Activated T-helper 1 cell treated with anti-CD3 and anti-CD28 coated beads, Interleukin-12 subunit alpha, Interleukin-12 subunit beta, Interleukin-2, Interleukin-4 antibody, amounts not matched to agents 30 ng/mL and 10 ng/mL and 1 ng/mL, durations not matched to agents 14 hours and 24 hours and 36 hours (primary cell): ENCODE measurements at places on chromosomes 6 and 20. TPM values are rescaled to one million over a fixed set of nuclear protein-coding genes. Genes with fewer than 3 reads are reported as not detected.

LYRM2 gene
- 32.8 and 34.7 TPM in 2 replicates for total RNA-seq

PNPLA1 gene
- not detected in 2 replicates for total RNA-seq

- DNase-seq: no peak
Observed at GRCh38 chr6:16690608-16691142, 70.6 kb downstream of the ATXN1 start.

GRCh38 chr6:30555816-30556065 is 548 bp downstream of the GNL1 start:
- no peak for DNase-seq

DNA sequence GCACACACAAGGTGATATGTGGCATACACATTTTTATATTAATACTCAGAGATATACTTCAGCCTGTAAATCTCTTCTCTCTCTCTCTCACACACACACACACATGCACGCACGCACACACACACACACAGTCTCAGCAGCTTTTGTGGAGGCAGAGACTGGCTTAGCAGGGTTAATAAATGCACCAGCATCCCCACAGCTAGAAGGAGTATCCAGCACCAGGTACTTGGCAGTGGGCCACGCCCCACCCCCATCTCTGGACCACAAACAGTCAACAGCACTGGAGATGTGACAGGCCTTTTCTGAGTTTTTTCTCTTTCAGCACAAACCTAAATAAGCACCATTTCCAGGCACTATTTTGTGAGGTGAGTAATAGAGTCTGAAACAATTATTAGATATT is 47.3 kb upstream of the LRFN2 start:
- no peak for DNase-seq

- no peak for DNase-seq
Observed at GRCh38 chr20:9829835-9830234, 9.0 kb downstream of the PAK5 start.

GRCh38 chr20:22940350-22940749 is 94.8 kb upstream of the SSTR4 start:
- DNase-seq: no peak

DNA sequence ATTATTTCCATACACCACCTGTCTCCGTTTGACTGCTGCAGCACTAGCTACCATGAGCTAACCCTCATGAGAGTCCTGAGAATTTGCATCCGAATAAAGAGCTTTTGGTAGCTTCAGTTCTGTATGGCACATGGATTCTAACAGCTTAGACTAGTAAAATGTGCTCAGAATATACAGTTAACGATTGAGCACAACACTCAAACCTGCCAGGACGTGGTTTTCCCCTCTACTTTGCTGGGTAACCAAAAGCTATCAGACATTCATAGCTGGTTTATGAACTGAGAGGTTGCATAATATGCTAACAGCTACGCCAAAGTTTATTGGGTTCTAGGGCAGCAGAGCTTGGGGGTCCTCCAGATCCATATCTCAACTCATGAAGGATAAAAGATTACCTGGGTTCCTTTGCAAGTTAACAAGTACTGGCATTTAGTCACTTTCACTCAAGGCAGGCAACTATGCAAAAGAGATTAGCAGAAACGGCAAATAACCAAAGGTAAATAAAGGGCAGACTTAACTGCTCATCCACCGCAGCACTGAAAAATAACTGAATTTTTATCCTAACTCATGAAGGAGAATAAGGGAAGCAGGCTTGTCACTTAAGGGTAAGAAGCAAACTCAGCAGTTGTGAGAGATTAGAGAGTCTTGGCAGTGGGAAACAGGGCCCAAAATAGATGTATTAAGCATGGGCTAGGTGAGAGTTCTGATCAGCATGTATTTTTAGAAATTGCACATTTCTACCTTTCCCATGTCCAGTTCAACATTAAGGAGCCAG is 29.4 kb downstream of the NUDT3 start:
- peak; percentile 4 for DNase-seq

DNA sequence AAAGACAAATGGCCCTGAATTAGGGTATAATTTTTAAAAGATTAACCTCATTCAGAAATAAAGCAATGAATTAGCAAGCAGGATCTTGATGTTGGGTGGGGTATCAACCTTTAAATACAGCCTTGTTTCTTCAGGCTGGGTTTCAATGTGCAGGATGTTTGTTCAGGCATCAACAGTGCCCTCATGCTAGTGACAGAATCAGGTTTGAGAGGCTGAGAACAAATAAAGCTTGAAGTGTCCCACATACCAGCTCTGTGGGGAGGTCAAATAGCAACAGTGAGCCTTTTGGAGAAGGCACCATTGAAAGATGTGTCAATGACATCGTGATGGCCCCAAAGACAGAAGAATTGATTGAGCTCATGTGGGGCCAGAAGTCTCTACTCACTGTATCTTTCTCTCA is 68.2 kb downstream of the MTFR2 start:
- no peak for DNase-seq

DNA sequence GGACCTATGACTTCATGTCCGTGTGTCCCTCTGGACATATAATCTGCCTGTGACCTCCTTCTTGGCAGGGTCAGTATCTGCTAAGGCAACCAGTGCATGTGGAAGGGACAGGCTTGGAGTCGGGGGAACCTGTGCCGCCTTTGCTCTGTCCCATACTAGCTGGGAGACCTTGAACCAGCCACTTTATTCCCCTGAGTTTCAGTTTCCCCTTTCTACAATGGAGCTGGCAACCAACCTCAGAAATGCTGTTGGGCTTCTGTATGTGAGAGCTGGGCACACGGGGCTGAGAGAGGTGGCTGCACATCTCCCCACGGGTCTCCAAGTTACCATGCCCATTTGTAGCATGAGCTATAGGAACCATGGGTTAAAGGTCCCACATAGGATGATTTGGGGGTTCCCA is 53.8 kb downstream of the CD40 start:
- DNase-seq: no peak

DNA sequence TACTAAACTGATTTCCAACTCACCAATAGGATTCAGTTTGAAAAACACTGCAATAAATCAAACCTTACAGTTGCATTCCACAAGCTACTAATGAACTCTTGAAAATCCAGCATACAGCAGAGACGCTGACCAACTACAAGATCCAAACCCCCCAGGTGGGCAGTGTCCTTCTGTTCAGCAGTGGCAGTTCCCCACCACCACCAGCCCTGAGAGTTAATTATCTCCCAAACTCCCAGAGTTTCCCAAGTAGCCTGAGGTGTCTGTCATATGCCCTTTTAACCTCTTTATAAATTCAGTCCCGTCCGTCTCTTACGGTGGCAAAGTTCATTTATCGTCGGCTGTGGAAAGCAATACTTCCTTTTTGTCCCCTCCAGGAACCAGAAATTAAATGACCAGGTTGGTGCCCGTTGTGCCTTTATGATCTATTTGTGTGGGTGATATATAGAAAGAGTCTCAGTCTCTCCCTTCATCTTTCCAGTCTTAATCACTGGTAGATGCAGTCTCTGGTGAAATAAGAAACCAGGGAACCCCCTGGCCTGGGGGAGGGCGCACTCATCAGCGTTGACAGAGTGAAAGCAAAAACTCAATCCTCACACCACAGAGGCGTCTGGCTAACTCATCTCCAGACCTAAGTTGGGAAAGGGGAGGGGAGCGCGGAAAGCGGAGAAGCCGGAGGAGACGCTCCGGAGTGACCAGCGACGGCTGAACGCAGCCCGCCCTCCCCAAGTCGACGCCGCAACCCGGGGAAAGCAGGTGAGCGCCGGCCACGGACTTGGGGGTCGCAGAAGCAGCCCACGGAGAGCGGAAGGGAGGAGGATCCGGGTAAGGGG is 717 bp downstream of the MRPL14 start:
- DNase-seq: peak; percentile 71

DNA sequence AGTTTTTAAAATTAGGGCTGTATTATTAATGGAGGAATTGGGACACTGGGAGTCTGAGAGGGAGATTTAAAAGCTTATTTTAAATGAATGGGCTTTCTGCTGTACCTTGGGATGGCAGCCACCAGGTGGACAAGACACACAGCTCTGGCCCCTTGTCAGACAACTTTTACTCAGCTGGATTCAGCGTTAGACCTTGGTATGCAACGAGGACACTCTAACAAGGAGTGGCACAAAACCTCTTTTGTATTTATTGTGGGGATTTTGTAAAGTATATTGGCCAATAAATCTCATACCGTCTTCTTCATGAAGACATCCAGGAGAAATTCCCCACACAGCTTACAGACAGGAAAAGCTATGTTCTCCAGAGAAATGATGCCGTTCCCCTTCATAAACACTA is 105.7 kb downstream of the LCA5 start:
- DNase-seq: no peak

DNA sequence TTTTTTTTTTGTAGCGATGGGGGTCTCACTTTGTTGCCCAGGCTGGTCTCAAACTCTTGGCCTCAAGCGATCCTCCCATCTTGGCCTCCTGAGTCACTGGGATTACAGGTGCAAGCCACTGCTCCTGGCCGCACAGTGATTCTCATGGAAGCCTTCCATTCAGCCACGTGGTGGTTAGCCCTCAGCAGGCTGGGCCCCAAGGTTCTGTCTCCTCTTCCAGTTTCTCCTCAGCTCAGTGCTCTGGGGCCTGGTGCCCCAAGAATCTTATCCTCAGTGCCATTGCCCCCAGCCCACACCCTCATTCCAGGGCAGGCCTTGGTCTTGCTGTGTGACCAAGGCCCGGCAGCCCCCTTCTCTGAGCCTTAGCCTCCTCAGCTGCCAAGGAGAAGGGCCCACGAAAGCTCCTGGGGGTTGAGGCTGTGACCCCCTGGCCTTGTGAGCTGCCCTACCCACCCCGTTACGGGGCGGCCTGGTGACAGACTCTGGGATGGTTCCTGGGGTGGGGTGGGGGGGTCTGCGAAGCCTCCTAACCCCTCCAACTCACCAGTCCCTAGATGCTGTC is 16.4 kb downstream of the SRC start:
- DNase-seq: no peak
